ENCODE measurements at places on chromosomes 11 and 22. TPM values are rescaled to one million over a fixed set of nuclear protein-coding genes. Genes with fewer than 3 reads are reported as not detected.

Gene GTSE1
- 1.1 TPM for total RNA-seq

Gene SLC7A4
- total RNA-seq, result 1.4 TPM

Gene KLHL35
- 28.5 TPM for total RNA-seq

Gene PCSK7
- 24.0 TPM for total RNA-seq

Gene CHADL
- 2.8 TPM for total RNA-seq

Gene FAT3
- total RNA-seq, result 172 TPM

Gene GGT5
- total RNA-seq, result 0.94 TPM

Gene PDE2A
- 78.3 TPM for total RNA-seq
